ENCODE measurements at places on chromosomes 3 and 15. TPM values are rescaled to one million over a fixed set of nuclear protein-coding genes. Genes with fewer than 3 reads are reported as not detected.

CCDC9B gene
- total RNA-seq = 10.6 TPM

CERS3 gene
- total RNA-seq = not detected

MTHFS gene
- 20.0 TPM for total RNA-seq

FBN1 gene
- total RNA-seq = 297 TPM

All from mesenteric fat pad (tissue), 1 donor.